ENCODE measurements at places on chromosomes 1 and 21. TPM values are rescaled to one million over a fixed set of nuclear protein-coding genes. Genes with fewer than 3 reads are reported as not detected.
A peak's percentile ranks its signal among the peaks of the same experiment; 100 is the strongest.

The ENTREP3 gene
- 2.9 TPM for total RNA-seq

- DNase-seq: no peak
Observed at GRCh38 chr1:21775985-21776562, 6.9 kb downstream of the USP48 start.

DNA sequence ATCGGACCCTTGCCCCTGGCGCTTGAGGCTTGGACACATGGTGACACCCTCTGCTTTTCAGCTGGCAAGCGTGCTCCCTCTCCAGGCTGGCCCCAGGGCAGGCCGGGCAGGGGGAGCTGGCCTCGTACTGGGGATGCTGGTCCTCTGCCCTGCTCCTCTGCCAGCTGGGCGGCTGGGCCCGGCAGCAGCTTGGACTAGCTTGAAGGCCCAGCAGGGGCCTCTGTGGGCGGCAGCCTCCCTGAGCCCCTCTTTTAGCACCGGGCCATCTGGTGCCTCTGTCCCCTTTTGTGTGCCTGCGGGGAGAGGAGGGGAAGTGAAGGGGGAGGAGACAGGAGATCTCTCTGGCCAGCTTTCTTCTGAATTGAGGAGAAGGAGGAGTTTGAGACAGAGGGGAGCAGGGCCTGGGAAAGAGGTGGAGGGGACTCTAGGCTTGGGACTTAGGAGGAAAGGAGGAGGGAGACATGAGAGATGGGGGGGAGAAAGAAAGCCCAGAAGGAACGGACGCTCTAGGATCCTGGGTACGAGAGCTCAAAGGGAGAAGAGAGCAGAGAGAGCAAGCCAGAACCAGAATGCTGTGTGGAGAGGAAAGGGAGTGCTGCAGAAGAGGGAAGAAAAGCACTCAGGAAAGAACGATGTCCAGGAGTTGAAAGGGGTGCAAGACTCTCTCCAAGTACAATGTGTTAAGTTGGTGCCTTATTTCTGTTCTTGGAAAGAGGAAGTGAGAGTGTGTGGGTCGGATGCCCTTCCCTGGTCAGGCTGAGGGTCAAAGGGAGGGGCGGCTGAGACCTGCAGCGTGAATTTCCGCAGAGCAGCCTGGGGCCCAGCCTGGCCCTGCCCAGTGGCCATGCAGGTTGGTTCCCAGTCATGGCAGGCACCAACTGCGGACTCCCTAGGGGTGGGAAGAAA lies 40.3 kb downstream of the IER5 start:
- DNase-seq: no peak

DNA sequence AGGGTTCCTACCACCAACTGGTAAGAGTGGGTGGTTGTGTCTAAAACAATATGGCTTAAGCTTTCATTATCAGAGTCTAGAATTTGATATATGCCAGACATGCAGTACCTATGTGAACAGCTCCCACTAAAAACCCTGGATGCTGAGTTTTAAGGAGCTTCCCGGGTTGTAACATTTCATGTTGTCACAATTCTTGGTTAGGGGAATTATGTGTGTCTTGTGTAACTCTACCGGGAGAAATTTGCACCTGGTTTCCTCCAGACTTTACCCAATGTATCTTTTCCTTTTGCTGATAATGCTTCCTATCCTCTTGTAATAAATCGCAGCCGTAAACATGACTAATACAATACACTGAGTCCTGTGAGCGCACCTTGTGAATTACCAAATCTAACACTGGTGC lies 48.3 kb downstream of the ARID4B start:
- DNase-seq: no peak

The SPRR2F gene
- total RNA-seq: not detected

The MAP3K7CL gene
- total RNA-seq: 1.2 TPM

The DMBX1 gene
- total RNA-seq: not detected

- no peak for DNase-seq
Observed at GRCh38 chr1:77926561-77927357, 38.3 kb downstream of the NEXN start.

DNA sequence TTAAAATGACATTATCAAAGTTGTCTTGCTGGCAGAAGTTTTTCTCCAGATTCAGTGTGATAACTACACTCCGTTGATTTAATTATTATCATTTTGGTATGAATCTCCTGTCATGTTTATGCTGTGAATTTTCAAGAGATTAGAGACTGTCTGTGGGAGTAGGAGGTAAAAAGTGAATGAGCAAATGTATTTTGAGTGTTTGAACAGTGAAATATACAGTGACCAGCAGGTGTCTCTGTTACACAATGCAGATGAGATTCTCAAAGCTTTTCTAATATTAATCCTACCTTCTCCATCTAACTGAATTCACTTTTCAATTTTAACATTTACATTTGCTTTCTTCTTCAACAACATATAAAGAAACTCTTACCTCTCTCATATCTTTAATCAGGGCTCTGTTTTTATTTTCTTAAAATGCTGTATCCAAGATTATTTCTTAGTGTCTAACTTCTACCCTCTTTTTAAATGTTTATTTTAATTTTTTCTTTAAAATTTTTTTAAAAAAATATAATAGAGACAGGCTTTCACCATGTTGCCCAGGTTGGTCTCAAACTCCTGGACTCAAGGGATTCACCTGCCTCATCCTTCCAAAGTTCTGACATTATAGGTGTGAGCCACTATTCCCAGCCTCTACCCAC lies 20.9 kb upstream of the HSPA13 start:
- no peak for DNase-seq

GRCh38 chr1:17213148-17213781 lies 8.3 kb downstream of the PADI1 start:
- no peak for DNase-seq

The LRRC53 gene
- under 0.01 TPM for total RNA-seq

DNA sequence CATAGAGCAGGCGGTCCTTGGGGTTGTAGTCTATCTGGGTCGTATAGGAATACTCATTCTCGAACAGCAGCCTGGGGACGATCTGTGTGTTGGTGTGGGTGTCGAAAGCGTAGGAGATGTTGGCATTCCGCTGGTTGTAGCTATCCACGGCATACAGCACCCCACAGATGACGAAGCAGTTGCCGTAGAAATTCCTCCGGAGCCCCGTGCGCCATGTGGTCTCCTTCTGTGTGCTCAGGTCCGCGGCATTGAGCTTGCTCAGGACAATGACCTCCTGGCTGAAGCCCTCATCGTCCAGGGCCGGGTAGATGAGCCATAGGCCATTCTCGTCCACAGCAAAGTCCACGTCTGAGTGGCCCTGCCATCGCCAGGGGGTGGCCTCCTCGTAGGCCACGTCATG lies 39.9 kb downstream of the OLFML2B start:
- peak; percentile 33 for DNase-seq

The BRDT gene
- total RNA-seq: not detected

The SDF4 gene
- total RNA-seq: 22.8 TPM

The RCAN1 gene
- 88.0 TPM for total RNA-seq

DNA sequence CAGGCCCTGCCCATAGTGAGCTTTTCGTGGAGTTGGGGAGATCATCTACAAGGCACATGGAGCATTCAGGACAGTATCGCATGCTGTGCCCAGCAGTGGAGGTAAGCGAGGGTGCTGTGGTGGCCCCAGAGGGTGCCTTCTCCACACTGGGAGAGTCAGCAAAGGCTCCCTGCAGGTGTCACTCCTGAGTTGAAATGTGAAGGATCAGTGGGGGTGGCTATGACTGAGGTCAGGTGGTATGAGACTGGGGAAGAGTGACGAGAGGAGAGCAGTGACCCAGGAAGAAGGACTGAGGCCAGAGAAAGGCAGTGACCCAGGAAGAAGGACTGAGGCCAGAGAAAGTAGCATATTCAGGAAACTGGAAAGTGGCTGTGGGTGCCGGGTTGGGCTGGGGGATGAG lies 53.0 kb downstream of the SPAG17 start:
- no peak for DNase-seq

DNA sequence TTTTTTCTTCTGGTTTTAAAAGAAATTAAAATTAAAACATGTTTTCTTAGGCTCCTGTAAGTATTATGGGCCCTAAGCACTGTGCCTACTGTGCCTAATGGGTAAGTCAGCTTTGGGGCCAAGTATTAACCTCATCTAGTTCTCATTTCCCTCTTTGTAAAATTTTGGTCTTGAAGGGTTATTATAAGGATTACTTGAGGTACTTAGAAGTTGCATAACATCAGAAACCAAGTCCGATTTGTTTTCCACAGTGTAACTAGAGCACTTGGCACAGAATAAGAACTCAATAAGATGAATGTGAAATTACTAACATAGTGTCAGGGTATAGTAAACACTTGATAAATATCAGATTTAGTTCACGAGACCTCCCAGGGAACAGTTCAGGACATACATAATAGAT lies 16.4 kb upstream of the OSBPL9 start:
- no peak for DNase-seq

GRCh38 chr1:239954836-239955235 lies 136.8 kb upstream of the FMN2 start:
- DNase-seq: no peak

The TNNT2 gene
- total RNA-seq: not detected
